ENCODE measurements at places on chromosomes 1 and 21.

DNA sequence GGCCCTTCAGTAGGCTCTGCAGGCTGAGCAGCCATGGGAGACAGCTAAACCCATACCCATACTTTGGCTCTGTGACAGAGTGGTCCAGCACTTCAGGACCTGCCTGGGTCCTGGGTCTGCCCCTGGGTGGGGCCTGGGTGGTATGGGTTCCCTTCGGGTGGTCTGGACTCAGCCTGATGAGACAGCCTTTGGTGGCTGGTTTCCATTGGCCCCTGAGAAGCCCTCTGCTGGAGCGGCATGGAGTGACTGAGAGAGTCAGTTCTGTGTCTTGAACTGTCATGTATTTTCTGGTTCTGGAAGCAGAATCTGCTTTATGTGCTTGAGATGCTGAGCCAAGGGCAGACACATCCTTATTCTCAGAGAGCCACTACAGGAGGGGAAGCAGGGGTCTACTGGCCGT, 31.3 kb upstream of the KCNA2 start:
- no peak for DNase-seq

DNA sequence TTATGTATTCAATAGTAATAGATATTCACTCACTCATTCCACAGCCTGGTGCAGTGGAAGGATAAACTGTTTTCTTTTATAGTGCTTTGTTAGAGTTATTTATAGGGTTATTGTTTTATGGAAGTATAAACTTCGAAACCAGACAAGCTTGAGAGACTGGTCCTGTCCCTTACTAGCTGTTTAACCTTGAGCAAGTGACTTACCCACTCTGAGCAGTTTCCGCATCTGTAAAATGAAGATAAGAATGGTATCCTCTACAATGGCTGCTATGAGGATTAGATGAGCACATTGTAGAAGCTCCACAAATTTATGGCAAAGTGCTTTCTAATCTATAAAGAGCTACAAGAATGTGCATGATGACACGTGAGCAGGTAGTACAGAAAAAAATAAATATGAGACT, 30.8 kb upstream of the EPS15 start:
- DNase-seq, result no peak

GRCh38 chr1:15429701-15430149, 8.5 kb upstream of the CTRC start:
- DNase-seq, result no peak

DNA sequence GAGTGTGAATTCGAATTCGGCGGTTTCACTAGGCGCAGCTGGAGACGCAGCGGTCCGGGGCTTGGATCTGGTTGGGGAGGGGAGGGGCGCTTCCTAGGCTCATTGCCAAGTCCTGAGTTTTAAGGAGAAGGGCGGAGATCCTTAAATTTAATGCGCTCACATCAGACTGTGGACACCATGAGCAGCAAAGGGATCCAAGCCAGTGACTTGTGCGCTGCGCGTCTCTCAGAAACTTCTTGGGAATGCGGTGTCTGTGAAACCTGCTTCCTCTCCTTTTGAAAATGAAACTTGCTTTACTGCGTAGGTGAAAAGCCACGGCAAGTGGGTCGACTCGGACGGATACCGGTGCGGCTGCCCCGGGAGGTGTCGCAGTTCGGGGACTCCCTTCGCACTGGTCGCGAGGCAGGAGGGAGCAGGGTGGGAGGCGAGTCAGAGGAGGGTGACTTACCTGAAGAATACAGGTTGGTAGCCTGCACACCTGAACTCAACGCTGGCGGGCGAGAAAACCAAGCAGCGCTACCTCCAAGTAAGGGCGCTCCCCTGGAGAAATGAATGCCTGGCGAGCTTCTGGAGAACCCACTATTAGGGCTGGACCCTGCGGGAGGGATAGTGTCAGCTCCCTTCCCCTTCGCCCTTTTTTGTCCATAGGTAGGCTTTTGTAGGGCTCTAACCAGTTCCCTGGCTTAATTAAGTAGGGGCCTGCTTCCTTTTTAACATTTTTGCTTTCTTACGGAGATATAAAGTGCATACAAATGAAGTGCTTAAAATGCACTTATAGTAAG, 992 bp downstream of the TENT5C start:
- DNase-seq, result no peak

- DNase-seq, result peak; percentile 38
Observed at GRCh38 chr1:40936931-40937339, 42.6 kb upstream of the CTPS1 start.

- DNase-seq, result no peak
Observed at GRCh38 chr1:172460887-172461315, 17.0 kb upstream of the PIGC start.

GRCh38 chr1:160726114-160726497, 12.9 kb upstream of the SLAMF7 start:
- no peak for DNase-seq

DNA sequence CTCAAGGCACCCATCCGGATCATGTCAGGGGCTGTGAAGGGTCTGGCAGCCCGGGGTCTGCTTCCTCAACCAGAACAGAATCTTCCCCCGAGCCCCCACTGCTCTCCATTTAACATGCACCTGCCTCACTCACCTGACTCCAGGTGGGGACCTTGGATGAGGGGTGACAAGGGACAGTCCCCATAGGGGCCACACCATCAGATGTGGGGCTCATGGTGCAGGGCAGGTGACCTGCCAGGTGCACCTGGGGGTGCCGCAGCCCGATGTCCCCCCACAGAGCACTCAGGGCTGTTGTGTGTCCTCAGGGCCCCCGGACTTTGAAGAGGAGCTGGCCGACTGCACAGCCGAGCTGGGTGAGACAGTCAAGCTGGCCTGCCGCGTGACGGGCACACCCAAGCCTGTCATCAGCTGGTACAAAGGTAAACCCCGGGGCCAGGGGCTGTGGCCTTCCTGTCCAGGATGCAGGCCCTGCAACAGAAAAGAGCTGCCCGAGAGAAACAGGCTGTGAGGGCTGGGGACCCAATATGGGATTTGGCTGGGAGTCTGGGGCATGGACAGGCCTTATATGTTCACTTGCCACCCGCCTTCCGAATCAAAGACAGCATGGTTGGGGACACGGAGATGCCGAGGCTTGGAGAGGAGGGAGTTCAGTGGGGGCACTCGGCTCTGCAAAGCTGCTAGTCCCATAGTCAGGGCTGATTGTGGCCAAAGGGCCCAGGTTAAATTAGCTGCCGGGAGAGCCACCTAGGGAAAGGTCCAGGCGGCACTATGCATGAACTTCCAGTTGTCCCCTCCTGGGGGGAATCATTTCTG, 64.6 kb downstream of the TRIM11 start:
- DNase-seq, result no peak

- DNase-seq, result no peak
Observed at GRCh38 chr1:230067419-230067870, 407 bp downstream of the GALNT2 start.

- no peak for DNase-seq
Observed at GRCh38 chr1:244952940-244953339, 88.6 kb upstream of the HNRNPU start.

DNA sequence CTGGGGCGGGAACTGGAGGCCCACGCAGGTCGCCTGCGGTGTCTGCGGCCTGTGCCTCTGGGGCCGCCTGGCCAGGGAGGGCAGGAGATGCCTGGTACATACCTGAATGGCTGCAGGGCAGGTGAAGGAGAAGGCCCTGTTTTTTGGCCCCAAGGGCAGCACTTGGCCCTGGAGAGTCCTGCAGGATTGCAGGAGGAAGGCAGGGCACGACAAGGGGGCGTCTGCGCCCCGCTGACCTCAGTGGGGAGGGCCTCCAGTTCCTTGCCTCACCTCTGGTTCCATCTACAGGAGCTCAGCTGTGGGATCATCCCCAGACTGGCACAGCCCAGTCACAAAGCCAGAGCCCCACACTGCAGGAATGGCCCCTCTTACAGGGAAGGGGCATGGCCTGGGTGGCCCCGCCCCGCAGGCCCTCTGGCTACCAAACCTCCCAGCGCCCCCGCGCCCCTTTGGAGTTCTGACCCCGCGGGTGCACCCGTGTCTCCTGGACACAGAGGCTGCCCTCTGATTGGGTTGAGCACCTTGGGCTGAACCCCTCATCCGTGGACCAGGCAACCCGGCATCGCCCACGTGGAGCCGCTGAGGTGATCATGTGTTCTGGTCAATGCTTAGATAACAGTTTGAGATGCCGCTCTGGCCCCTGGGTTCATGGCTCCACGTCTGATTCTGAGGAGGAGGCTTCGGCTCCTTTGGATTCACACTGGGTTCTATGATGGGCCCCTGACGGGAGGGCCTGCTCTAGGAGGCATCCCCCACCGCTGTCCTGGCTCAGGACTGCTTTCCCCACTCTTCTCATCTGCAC, 1.3 kb upstream of the PEX10 start:
- DNase-seq, result no peak

DNA sequence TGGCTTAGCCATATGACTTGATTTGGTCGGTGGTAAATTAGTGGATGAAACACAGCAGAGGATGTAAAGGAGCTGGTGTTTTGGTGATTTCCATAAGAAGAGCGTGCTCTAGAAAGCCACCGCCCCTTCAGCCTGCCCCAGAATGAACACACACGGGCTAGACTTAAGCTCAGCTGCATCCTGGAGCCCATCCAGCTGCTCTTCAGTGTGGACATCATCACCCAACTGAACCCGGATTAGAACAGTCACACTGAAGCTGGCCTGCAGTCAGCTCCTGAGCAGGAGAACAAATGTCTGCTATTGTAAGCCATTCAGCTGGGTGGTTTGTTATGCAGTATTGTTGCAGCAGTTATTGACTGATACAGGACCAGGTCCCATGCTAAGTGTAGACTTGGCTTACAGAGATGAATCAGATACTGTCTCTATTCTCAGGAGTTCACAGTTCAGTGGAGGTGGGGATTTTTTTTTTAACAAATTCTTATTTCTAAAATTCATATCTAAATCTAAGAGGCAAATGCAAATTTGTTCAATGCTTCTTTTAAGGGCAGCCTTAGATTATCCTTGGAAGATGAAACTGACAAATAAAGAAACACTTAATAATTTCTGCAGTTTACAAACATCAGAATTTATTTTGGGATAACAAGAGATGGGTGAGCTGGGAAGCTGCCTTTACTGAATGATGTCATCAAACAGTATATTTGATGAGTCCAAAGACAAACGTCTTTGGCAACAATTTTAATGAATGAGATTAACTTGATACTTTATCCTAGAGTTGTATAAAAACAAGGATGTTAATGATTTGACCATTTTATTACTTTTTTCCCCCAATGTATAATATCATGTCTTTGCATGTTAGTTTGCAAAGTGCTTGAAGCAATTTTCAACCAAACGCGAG, 251.2 kb downstream of the TRABD2B start:
- no peak for DNase-seq

GRCh38 chr1:19149736-19150135, 60.3 kb downstream of the UBR4 start:
- no peak for DNase-seq

DNA sequence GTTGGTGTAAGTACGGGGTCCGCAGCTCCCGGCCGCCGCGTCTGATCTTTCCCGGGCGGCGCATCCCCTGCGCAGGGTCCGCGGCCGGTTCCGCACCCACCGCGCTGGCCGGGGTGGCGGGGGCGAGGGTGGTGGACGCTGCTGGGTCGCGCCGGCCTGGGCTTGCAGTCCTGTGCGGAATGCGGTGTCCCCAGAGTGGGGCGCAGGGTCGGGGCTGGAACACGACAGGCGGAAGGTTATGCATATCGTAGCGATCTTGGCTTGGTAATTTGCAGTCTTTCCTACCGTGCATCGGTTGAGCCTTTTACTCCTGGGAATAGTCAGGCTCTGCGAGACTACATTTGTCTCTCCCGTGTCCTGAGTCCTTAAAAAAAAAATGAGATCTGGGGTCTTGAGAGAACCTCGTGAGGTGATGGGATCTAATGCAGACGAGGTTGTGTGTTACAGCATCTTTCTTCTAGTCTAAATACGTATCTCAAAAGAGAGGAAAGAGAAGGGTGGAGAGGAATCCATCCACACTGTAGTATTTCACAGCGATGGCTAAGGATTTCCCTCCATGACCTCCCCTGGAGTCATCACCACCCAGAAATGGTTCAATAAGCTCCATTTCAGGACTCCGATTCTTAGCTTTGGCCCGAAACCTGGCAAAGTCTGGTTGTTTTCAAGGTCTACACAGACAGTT, 572 bp downstream of the ATP1B1 start:
- DNase-seq, result no peak

DNA sequence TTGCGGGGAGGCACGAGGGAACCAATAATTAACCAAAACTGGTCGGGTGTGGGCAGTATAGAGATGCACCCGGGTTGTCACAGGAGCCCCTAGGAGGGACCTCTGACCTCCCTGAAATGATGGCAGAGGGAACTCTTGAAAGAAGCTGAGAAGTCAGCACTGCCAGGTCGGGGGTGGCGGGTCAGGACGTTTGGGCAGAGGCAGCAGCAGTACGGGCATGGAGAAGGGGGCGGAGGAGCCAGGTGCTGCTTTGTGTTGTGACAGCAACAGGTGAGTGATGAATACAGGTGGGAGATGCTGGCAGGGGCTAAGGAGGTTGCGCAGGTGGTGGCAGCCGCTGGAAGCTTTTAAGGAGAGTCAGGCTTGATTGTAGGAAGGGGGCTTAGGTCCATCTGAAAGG, 11.7 kb downstream of the TNFRSF1B start:
- DNase-seq, result no peak

DNA sequence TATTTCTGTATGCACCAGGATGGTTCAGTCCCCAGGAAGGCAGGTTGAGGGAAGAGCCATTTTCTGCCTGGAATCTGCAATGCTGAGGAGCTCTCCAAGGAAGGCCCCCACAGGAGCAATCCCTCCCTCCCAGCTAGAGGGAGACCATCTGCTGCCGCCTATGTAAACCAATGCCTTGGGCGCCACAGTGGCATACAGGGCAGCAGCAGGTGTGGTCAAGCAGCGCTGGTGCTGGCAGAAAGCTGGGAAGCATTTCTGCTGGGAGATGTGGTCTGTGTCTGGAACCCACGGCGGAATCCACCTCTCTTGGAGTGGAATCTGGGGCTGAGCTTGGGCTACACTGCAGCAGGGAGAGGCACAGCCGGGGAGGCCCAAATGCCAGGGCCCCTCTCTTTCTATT, 283.3 kb downstream of the RRAGC start:
- DNase-seq, result no peak

- DNase-seq, result no peak
Observed at GRCh38 chr1:13616234-13616633, 32.6 kb downstream of the PDPN start.

GRCh38 chr1:40944326-40944725, 35.2 kb upstream of the CTPS1 start:
- DNase-seq, result peak; percentile 29

DNA sequence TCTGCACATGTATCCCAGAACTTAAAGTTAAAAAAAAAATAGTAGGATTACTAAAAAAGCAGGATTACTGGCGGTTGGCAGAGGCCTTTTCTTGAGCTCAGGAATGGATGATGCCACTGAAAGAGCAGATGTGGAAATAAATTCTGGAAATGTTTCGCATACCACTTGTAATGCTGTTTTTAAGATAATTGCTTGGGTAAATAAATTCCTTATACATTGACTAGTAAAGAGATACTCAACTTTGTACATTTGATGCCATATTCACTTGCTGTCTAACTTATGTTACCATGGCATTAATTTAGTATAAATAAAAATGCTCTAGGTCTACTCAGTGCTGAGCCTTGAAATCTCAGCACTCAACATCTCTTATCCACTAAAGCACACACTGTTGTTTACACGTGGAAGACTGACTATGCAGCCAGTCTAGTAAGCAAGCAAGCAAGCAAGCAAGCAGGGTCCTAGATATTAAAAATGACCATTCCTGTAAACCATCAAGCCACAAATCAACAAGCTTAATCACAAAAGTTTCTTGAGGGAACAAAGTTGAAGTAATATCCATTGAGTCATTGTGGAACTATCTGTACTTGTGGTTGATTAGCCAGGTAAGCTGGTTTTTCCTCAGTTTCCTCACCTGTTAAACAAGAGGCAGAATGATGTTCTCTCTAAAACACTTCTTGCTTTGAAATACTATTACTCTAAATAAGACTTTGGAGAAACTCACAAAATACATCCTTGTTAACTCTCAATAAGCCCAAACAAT, 1.7 kb upstream of the RASAL2 start:
- peak; percentile 73 for DNase-seq
